COR-L47 (cell line): ENCODE measurements at places on chromosomes 1 and 21.
A peak's percentile ranks its signal among the peaks of the same experiment; 100 is the strongest.

DNA sequence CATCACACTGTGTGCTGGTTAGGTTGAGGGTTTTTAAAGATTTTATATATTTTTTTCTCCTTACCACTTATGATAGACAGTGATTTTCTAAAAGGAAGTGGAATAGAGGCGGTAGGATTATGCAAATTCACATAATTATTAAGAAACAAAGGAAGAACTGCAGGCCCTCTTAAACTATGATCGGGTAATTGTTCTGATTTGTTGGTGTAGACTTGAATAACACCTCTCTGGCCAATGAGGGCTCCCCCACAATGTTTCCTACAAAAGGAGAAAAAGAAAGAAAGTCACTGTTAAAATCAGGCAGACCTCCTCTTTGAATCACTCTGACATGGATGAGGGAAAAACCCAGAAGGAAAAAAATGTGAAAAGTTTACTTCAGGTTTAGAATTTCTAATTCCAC is 241.6 kb downstream of the RPS6KC1 start:
- DNase-seq = no peak

GRCh38 chr1:106717591-106717990 is 338.9 kb upstream of the PRMT6 start:
- no peak for DNase-seq

- DNase-seq = no peak
Observed at GRCh38 chr1:39540504-39541031, 36.0 kb downstream of the PABPC4 start.

GRCh38 chr1:161157867-161158266 is 1.4 kb upstream of the USP21 start:
- DNase-seq = no peak

DNA sequence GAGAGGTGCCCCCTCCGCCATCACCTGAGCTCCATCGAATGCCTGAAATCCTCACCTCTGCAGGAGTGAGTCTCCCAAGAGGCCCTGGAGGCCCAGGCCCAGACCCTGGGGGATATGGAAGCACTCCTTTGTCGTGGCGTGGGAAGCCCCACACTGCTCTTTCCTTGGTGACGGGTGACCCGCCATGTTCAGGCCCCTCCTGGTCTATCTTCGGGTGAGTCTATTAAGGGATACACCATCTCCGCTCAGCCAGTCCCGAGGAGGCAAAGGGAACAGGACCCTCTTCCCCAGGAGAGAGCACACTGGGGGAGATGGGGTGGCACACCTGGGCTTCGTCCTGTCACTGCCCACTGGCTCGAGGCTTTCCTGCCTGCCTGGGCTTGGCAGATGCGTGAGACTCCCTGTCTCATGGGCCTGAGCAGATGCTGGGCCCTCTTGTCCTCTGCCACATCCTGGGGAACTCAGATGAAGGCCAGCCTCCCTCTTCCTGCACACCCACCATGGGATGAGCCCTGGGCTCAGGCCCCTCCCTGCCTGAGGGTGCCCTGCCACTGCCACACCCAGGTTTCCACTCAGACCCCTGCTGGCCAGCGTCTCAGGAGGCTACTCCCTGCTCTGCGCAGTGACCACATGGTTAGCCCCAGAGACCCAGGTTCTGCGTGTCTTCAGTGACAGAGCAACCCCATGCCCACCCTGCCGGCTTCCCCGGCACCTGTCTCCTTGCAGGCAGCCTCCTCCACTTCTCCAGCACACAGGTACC is 3.8 kb upstream of the NPHP4 start:
- DNase-seq = no peak

DNA sequence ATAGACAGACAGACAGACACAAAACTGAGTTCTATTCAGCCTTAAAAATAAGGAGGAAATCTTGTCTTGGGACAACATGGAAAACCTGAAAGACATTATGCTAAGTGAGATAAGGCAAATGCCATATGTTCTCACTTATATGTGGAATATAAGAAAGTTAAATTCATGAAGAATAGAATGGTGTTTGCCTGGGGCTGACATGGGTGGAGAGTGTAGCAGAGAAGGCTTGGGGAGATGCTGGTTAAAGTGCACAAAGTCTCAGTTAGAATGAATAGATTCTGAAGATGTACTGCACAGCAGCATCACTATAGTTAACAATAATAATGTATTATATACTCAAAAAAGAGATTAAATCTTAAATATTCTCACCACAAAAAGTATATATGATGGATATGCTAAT is 355.5 kb downstream of the LRRIQ3 start:
- no peak for DNase-seq

DNA sequence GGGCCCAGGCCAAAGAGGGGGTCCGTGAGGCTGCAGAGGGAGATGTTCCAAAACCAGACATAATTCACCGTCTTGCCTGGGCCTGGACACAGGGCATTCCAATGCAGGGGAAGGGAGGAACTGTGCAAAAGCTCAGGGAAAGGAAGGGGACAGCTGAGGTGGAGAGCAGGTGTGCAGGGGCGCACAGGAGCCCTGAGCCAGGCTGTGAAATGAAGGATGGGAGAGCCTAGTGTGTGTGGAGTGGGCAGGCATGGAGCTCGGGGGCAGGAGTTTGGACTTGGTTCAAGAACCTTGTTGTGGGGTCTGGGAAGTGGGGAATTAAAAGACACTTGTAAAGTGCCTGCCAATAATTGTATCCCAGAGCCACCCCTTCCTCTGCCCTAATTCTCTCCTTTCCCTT is 2.3 kb downstream of the TNNI1 start:
- DNase-seq = no peak

DNA sequence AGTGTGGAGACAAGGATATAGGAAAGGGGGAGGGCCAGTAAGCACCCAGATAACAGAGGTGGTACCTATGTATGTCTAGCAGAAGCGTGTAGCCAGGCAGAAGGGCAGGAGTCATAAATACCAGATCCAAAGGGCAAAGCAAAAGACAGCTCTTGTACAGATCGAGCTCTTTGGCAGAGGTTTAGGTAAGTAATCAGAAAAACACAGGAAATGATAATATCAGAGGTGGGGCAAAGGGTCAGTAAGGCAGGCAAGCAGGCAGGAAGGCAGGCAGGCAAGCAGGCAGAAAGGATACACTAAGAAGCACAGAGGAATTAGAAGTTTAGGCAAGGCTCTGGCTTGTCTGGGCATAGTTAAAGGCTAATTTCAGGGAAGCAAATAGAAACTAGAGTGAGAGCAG is 22.7 kb upstream of the SLFNL1 start:
- no peak for DNase-seq

GRCh38 chr1:203839081-203839480 is 22.3 kb upstream of the SNRPE start:
- no peak for DNase-seq

DNA sequence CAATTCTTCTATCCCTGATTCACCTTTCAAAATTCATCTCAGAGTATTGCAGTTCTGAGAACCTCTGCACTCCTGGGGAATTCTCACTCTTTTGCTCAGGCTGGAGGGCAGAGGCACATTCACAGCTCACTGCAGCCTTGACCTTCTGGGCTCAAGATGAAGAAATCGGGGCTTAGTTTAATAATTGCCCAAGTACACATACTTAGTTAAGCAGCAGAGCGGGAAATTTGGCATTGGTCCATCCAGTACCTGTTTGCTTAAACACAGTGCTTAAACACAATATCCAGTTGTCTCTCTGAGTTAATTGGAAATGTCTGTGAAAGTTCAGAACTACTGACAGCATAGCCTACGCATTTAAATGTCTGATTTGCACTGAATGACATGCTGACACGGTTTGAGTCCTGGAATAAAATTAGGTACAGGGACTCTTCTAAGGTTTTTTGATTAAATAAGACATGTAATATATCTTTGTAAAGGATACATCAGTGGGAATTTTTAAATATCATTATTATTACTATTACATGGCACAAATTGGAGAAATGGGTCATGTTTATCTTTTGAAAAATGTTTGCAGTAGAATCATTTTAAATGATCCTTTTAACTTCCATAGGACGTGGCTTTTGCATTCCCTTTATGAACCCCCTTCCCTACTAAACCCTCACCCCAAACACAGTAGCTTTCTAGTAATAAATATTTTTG is 337.4 kb downstream of the SRGAP2C start:
- peak; percentile 44 for DNase-seq

DNA sequence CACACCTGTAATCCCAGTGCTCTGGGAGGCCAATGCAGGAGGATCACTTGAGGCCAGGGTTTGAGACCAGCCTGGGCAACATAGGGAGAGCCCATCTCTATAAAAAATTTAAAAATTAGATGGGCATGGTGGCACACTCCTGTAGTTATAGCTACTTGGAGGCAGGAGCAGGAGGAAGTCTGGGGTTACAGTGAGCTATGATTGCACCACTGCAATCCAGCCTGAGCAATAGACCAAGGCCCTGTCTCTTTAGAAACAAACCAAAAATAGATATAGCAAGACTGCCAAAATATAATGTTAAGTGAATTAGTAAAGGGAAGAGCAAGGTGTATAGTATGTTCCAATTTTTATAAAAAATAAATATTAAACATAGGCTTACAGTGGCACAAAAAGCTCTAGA is 28.8 kb downstream of the PLEKHO1 start:
- no peak for DNase-seq

GRCh38 chr1:178650934-178651511 is 74.0 kb upstream of the RALGPS2 start:
- no peak for DNase-seq

- DNase-seq = no peak
Observed at GRCh38 chr1:59062743-59063142, 234.2 kb upstream of the FGGY start.

DNA sequence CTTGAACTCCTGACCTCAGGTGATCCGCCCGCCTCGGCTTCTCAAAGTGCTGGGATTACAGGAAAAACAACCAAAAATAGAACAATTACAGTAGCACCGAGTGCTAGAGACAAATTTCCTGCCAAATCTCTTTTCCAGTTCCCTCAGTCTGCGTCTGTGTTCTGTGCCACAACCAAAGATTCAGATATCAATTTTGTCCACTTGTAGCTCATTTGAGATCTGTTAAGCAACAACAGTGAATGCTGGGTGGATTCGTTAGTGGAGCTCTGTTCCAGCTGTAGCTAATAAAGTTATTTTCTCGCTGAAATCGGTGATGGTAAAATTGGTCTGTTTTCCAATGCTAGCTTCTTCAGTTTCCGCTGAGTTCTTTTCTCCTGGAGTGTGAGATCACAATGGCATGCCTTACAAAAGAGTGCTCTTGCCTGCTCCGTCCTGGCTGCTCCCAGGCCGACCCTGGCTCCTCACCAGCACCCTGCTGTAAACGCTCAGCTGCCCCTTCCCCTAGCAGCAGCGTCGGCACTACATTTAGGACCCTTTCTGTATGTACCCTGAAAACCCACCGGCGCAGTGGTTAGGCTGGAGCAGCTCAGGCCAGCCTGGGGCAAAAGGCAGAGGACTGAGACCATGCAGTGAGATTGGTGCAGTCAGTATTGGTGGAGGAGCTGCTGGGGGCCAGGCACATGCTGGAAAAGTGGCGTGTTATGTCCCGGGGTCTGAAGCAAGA is 395.4 kb downstream of the KIF26B start:
- no peak for DNase-seq

DNA sequence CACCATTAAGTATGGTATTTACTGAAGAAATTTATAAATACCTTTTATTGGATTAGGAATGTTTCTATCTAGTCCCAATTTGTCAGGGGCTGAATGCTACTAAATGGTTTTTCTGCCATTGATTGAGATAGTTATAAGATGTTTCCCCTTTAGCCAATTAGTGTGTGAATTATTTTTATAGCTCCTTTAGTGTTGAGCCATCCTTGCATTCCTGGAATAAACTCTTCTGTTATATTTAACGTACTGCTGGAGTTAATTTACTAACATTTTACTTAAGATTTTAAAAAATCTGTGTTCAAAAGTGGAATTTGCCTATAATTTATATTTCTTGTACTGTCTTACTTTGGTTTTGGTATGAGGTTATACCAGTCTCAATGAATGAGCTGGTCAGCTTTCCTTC is 25.4 kb upstream of the LRRC3 start:
- no peak for DNase-seq

GRCh38 chr1:28193701-28194161 is 17.2 kb upstream of the PTAFR start:
- no peak for DNase-seq

DNA sequence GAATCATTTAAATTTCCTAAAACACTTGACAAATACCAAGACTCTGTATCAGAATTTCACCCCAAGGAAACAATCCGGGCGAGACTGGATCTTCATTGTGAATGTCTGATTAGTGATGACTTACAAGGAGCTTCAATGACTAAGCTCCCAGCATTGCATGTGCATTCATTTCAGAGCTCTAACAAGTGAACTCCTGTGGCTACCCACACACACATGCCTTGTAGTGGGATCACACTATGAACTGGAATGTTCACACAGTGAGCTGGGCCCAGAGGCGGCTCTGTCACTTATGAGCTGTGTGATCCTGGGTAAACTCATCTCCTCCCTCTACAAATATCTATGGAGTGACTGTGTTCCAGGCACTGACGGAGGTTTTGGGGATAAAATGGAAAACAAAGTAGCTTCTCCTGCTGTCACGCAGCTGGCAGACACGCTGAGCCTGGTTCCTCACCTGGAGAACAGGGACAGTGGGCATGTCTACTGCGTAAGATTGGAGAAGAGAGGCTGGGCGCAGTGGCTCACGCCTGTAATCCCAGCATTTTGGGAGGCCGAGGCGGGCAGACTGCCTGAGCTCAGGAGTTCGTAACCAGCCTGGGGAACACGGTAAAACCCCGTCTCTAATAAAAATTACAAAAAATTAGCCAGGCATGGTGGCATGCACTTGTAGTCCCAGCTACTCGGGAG is 56.9 kb downstream of the CLSTN1 start:
- DNase-seq = no peak

DNA sequence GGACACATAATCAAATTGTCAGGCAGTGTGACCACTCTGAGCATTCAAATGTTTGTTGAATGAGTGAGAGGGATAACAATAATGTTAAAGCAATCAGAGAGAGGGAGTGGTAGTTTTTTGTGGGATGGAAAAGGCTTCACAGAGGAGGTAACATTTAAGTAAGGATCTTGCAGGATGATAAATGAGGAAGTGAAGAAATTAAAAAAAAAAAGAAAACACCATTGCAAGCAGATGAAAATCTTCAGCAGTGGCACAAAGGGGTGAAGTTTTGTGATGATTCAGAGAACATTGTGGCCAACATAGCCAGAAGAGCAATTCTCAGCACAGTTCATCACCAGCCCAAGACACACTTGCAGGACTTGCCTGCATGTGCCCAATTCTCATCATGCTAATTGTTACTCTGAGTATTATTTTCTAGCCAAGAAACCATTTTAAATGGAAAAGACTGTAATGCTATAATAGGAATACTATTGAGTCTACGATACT is 35.0 kb downstream of the OVGP1 start:
- no peak for DNase-seq
